ENCODE measurements at places on chromosomes 12 and 14.

- DNase-seq = no peak
Measured at GRCh38 chr12:17609153-17609552, 480.8 kb downstream of the RERGL start.

GRCh38 chr12:71191509-71192196, 33.9 kb upstream of the TSPAN8 start:
- DNase-seq = peak; percentile 10

- DNase-seq = peak; percentile 92
Measured at GRCh38 chr12:25151476-25151875, 43.5 kb downstream of the DNAI7 start.

DNA sequence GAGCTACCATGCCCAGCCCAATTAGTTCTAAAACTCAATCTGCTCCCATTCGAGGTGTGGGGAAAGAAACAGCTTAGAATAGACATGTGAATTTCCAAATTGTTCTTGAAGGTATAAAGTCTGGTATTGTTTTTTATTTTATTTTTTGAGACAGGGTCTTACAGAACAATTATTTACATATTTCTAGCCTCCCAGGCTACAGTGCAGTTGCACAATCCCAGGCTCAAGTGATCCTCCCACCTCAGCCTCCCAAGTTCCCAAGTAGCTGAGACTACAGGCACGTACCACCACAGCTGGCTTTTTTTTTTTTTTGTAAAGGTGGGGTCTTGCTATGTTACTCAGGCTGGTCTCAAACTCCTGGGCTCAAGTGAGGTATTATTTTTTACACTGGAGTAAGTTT, 6.3 kb downstream of the SLC11A2 start:
- DNase-seq = no peak

DNA sequence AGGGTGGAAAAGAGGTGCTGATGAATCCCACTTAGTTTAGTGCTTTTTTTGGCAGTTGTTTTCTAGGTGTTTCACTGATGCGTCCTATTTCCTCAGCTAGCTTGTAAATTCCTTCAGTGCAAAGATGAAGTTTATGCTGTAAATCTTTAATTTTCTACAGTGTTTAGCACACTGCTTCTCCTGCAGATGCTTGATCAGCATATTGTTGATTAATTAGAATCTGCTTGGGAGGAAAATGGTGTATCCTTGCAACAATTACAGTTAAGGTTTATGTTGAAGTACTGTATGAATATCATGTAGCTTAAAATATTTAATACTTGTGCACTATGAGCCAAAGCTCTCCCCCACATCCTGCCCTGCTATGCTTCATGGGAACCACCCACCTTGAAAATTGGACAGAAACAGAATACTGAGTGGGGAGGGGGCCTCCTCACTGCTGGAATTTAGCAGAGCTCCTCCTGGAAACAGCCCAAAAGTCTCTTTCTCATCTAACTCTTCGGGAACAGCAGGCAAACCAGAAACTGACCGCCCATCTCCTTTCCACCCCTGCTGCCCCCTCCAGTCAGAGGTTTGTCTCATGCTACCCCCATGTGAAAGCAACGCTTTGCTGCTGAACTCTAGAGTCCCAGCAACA, 20.3 kb upstream of the DHRS4 start:
- DNase-seq = no peak

- DNase-seq = no peak
Measured at GRCh38 chr12:44551631-44552030, 324.5 kb downstream of the NELL2 start.

- peak; percentile 25 for DNase-seq
Measured at GRCh38 chr14:87888136-87888999, 104.6 kb downstream of the GALC start.

DNA sequence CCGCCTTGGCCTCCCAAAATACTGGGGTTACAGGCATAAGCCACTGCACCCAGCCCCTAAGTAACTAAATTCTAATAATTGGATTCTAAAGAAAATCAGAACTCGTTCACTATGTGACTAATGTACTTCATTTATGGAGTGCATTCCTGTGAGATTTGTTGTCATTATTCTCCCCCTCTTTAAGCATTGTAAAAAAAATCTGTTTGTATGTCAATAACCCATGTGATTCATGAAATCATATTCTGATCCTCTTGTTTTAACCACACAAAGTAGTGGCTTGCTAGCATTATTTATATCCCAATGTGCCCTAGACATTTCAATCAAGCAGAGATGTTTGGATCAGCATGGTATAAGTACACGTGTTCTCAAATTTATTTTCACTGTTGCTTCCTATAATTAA, 78.2 kb upstream of the OSBPL8 start:
- DNase-seq = peak; percentile 72

- DNase-seq = peak; percentile 99
Measured at GRCh38 chr14:101072945-101073597, 169.5 kb upstream of the RTL1 start.

- peak; percentile 93 for DNase-seq
Measured at GRCh38 chr12:131737150-131737827, 26.4 kb downstream of the SFSWAP start.

DNA sequence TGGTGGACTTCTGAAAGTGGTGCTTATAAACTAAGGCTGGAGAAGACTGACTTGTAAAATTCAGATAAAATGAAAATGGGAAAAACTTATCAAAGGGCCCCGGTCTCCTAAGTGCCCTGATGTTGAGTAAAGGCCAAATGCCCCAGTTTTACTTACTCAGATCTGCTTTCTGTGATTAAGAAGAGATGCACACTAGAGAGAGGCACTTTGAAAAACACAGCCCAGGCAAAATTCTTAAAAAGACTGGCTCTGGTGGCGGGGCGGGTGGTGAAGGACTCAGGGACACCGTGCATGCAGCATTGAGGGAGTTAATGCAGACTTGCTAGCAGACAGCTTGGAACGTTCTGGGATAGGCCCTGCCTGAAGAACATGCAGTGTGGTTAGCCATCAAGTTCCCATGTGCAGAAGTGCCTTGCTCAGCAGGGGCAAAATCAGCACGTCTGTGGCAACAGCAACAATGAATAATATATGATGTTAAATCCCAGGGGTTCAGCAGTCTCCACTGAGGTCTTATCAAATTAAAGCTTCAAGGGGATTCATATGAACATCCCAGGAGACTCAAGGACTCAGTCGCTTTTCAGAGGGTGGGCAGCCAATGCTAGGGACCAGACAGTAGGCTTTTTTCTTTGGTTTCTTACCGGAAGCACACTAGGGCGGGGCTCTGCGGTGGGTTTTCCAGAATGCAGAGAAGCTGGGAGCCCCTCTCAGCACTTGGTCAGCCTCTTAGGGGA, 105.0 kb downstream of the DAD1 start:
- no peak for DNase-seq

DNA sequence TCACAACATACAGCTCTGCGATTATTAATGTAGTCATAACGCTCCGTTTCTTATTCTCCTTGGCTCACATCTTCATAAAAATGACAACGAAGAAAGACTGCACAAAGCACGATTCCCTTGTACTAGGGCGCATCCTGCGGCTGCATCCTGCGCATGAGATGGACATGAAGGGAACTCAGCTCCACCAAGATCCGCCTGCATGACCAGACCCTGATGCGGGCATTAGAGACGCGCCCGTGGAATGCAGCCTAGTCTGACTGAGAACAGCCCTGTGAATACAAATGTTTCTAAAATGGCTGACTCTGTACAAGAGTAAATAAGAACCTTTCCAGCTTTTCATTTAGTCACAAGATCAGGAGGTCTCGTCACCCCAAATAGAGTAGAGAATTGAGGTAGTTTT, 422.2 kb downstream of the NOVA1 start:
- DNase-seq = no peak

DNA sequence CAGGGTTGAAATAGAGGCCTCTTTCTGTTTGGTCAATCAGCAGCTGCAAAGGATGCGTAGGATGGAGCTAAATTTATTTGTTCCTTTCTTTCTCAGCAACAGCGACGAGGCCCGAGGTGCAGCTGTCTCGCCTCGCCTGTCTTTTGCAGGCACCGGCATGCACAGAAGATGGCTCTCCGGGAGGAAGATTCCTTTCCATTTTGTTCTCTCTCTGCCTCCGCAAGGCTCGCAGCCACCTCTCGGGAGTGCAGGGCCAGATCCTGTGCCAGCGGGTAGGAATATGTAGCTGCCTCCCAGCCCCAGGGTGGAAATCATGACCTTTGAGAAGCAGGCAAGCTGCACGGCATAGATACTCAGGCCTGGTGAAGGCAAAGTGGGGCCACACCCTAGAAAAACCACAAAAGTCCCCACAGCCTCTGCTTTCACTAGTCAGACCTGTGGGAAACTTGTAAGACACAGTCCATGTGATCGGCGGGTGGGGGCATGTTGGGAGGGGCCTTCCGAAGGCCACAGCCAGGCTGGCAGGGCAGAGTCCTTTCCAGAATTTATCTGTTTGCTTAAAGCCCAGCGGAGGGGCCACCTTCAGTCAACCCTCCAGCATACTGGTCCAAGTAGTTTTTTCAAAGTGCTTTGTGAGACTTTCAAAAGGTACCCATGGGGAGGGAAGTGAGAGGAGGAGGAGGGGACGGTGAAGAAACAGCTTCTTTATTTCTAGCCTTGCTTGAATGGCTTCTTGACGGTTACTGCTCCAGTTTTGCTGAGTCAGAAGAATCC, at the start of gene MAP1LC3B2:
TSS of gene MAP1LC3B2 (plus strand) at position 220 of the 774 bp plus-strand sequence. CDS start 16,562 bp downstream, outside the sequence.
- DNase-seq = peak; percentile 84

- DNase-seq = no peak
Measured at GRCh38 chr12:94386422-94386821, 73.2 kb downstream of the CEP83 start.

GRCh38 chr14:96661244-96661969, 135.8 kb upstream of the VRK1 start:
- DNase-seq = no peak

DNA sequence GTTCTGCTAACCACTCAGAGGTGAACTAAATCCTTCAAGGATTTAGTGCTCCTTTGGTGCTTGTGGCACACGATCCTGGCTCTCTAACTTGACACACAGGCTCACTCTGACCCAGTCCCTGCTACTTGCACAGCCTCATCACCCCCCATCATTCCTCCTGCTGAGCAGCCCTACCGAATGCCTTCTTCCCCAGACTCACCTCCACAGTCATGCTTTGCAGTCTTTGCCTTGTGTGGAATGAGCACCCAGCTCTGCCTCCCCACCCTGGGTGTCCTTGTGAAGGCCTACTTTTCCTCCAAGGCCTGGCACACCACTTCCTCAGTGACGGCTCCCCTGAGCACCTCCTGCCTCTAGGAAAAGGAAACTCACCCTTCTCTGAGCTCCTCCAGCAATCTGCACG, 7.9 kb upstream of the TINF2 start:
- no peak for DNase-seq

- no peak for DNase-seq
Measured at GRCh38 chr14:50763382-50764007, 67.5 kb downstream of the NIN start.

- DNase-seq = no peak
Measured at GRCh38 chr14:37170237-37170636, 2.2 kb downstream of the SLC25A21 start.

DNA sequence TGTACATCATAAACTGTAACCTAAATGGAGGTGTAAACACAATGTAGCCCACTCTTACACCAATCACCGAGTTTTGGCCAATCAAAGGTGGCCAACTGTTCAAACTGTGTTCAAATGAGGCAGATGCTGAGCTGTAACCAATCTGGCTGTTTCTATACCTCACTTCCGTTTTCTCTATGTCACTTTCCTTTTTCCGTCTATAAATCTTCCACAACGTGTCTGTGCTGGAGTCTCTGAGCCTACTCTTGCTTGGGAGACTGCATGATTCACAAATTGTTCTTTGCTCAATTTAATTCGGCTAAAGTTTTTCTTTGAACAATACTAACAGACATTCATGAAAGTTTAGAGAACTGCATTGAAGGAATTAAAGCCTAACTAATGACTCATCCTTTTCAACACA, 547.1 kb upstream of the USP15 start:
- peak; percentile 30 for DNase-seq

DNA sequence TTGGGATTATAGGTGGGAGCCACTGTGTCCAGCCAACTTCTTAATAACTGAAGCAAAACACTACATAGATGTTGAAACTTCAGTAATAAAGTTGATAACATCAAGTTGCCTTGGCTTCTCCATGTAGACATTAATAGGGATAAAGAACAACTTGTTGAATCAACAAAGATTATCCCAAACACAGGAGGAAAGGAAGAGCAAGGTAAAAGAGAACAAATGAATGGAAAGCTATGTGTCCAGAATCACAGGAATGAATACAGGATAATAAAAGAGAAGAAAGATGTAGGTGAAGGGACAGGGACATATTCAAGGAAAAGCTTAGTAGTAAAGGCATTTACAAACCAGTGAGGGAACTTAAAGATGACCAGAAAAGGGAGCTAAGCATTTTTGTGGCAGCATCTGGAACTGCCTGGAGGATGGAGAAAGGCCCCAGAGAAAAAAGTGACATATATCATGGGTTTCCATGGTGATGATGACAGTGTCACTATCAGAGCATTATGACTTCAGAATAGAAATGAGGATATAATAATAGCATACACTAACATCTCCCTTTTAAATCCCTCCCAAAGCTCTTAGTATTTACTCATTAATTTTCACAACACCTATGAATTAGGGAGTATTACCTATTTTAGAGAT, 24.0 kb upstream of the MDM1 start:
- DNase-seq = no peak

GRCh38 chr12:84089356-84089755, 823.2 kb downstream of the SLC6A15 start:
- DNase-seq = no peak

DNA sequence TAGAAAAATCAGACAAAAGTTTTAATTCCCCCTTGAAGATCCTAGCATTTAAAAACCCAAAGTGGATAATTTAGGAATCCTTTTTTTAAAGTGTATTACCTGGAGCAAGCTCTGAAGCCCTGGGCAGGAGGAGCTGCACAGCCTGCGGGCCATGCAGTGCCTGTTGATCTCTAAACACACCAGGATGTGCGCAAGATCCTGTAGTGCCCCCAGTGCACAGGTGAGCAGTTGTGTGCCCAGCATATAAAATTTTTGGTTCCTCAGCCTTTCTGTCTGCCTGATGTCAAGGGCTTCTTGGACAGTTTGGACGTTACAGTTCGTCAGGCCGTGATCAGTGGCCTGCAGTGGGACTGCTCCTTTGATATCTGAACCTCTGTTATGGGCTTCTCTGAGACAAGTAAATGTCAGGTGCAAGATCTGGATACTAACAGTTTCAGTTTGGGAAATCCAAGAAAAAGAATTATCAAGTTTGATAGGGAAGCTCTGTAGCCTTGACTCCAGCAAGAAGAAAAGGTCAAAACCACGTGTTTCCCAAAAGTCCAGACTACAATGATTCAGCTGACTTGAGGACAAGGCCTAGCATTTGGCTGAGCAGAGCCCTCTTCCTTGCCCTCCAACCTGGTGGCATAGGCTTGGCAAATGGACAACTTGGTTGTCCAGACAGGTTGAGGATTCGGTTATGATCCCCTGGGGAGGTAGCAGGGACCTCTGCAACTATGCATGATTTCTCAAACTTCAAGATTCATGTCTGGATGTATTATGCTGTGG, 1.0 kb downstream of the ATXN7L3B start:
- DNase-seq = peak; percentile 28
